Adrenal gland (tissue), 19 donors: ENCODE measurements at places on chromosomes 7 and 10. TPM values are rescaled to one million over a fixed set of nuclear protein-coding genes. Genes with fewer than 3 reads are reported as not detected.
A peak's percentile ranks its signal among the peaks of the same experiment; 100 is the strongest.

GRCh38 chr7:150514748-150515222, at the start of gene GIMAP7:
Gene GIMAP7, plus strand, starts transcription at chr7:150514872. Its CDS starts 5,103 bp downstream, at chr7:150519975.
- no peaks in the 10 kb centered on the region for H3K27me3 ChIP-seq
- H3K4me3 ChIP-seq = no peak within 1 kb of the TSS
- H3K4me1 ChIP-seq = no peaks in the 10 kb centered on the region
- H3K27ac ChIP-seq = peak within 1 kb of the TSS; percentile 53
- no peak for DNase-seq
- H3K36me3 ChIP-seq = no peaks in the 10 kb centered on the region

DNA sequence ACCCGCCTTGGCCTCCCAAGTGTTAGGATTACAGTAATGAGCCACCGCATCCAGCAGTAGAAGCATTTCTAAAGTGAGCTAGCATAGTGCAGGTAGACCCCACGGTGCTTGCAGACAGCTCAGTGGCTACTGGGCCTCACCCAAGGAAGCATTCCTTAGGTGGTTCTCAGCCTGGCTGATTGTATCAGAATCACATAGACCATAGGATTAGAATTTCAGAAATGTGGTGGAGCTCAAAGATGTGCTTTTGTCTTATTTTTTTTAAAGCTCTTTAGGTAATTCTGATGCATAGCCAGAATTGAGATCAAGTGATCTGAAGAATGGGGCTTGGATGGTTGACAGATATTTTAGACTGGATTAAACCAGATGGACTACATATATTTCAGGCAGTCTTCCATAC, 10.9 kb downstream of the ANLN start:
- H3K27me3 ChIP-seq = no peaks in the 10 kb centered on the region
- no peak for DNase-seq
- H3K4me3 ChIP-seq = no peak overlapping the region
- H3K4me1 ChIP-seq = no peaks in the 10 kb centered on the region
- no peaks in the 10 kb centered on the region for H3K36me3 ChIP-seq
- H3K27ac ChIP-seq = no peak overlapping the region

DNA sequence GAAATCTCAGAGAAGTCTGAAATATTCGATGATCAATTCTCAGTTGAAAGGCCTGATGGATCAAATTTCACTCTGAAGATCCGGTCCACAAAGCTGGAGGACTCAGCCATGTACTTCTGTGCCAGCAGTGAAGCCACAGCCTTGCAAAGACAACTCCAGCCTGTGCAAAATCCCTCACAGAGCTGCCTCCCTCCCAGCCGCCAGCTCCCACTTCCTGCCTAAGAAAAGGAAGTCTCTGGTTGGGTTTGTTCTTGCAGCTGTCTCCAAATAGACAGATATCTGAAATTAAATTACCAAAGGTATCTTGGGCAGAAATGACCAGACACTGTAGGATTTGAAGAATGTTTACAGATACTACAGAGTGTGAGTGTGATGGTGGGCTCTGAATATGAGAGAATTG, 43.4 kb upstream of the PRSS58 start:
- H3K27ac ChIP-seq = no peak overlapping the region
- no peaks in the 10 kb centered on the region for H3K4me1 ChIP-seq
- no peaks in the 10 kb centered on the region for H3K27me3 ChIP-seq
- no peak for DNase-seq

DNA sequence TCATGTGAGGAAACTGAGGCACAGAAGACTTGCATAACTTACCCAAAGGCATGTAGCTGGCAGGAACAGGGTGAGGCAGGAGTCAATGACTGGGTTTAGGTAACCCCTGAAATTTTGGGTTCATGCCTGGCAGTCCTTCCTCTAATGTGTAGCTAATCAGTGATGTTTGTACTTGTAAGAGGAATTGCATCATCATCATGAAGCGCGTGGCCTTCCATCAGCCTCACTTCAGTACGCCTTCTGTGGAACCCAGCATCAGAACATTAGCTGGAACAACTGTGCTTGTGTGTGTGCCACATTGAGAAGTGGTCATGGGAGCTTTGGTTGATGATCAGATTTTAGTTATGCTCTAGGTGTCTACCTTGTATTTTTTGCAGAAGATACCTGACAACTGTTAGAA, 18.2 kb upstream of the STMP1 start:
- H3K27ac ChIP-seq = no peak overlapping the region
- peaks cover 36% of the 10 kb centered on the region for H3K36me3 ChIP-seq
- H3K4me3 ChIP-seq = no peak overlapping the region
- H3K27me3 ChIP-seq = no peaks in the 10 kb centered on the region
- no peaks in the 10 kb centered on the region for H3K4me1 ChIP-seq

DNA sequence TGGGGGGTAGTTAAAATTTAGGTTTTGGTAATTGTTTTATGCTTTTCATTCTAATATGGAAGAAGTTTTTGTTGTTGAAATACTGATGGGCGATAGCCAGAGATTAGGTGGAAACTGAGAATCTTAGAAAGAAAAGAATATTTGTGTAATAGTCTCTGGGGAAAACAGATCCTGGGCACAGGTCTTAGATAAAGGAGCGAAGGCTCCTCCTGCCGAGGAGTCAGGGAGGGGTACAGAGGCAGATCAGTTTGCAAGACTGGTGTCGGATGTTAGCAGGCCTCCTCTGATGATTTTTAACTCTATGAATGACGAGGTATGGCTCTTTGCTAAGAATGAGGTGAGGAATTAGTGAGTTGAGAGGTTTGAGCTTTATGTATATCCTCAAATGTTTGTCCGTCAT, 339.7 kb downstream of the HGF start:
- no peaks in the 10 kb centered on the region for H3K27me3 ChIP-seq
- no peaks in the 10 kb centered on the region for H3K4me1 ChIP-seq
- H3K36me3 ChIP-seq = no peaks in the 10 kb centered on the region
- DNase-seq = no peak
- H3K27ac ChIP-seq = no peak overlapping the region
- no peak overlapping the region for H3K4me3 ChIP-seq

The ATAD1 gene
- 50.6 TPM for total RNA-seq

The GATA3 gene
- 2.9 TPM for total RNA-seq

The LAMB4 gene
- 1.0 TPM for total RNA-seq

The TRPV5 gene
- total RNA-seq = not detected
